ENCODE measurements at places on chromosomes 2 and 18. TPM values are rescaled to one million over a fixed set of nuclear protein-coding genes. Genes with fewer than 3 reads are reported as not detected.

UGT1A8 gene
- total RNA-seq = 0.16 TPM

DNA sequence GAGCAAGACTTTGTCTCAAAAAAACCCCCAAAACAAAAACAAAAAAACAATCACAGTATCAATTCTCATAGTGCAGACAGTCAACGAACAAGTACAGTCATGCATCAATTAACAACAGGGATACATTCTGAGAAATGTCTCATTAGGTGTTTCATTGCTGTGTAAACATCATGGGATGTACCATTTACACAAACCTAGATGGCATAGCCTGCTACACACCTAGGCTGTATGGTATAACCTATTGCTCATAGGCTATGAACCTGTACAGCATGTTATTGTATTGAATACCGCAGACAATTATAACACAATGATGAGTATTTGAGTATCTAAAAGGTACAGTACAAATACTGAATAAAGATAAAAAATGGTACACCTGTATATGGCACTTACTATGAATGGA, 67.8 kb upstream of the LMAN1 start:
- no peak for DNase-seq

GRCh38 chr2:135944625-135945024, 40.8 kb downstream of the DARS1 start:
- no peak for DNase-seq

GRCh38 chr2:11007331-11008264, 95.9 kb downstream of the KCNF1 start:
- DNase-seq = no peak

GRCh38 chr2:20067992-20068584, 16.7 kb upstream of the LAPTM4A start:
- DNase-seq = no peak

DNA sequence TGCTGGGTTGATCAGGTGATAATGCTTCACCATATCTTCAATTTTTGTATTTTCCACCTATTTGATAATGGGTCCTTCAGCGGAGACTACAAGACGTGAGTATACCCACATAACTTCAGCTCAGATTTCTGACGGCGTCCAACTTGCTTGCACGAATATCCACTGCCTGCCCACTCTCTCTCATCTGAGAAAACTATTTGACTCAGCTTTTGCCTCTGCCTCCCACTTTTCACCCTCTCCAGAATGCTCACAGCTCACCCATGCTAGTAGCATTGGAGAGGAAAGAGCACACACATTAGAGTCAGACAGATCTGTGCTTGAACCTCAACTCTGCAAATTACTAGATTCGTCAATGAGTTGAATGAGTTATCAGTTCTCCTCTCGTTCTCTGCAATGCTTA, 166.8 kb downstream of the BCL2 start:
- DNase-seq = no peak

DNA sequence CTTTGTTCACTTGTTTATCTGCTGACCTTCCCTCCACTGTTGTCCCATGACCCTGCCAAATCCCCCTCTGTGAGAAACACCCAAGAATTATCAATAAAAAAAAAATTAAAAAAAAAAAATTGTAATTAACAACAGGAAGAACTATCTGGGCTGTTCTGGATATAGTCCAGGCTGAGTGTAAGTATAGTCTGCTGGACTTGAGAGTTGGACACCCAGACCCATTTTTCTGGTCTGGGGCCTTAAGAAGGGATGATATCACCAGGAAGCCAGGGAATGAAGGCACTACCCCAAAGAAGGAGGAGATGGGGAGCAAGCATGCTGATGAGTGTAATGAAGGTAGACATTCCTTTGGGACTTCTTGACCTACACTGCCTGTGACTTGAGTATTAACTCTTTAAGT, 72.1 kb upstream of the ZFP36L2 start:
- DNase-seq = no peak

PROM2 gene
- total RNA-seq = 13.6 TPM

CSRNP3 gene
- 34.1 TPM for total RNA-seq

- no peak for DNase-seq
Observed at GRCh38 chr18:57649556-57650500, 28.2 kb upstream of the NARS1 start.

SAG gene
- not detected for total RNA-seq

SCYGR4 gene
- not detected for total RNA-seq

DNA sequence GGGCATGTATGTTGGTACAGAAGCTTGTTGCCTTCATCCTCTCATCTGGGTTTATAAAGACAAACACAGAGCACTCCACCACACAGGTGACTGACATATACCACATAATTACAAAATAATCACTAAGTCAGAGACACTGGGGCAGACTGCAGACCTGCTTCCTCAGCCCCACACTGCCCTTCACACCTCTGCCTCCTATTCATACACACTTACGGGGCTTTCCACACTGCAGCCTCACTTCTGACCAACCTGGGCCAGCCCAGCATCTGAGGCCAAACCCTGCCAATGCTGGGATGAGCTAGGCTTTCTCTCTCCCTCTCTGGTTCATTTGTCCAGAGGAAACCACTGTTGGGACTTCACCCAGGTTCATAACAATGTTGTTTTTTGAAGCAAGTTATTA, 4.5 kb downstream of the EMX1 start:
- no peak for DNase-seq

GRCh38 chr2:233142355-233142897, 82.3 kb downstream of the INPP5D start:
- DNase-seq = no peak

GRCh38 chr2:1041012-1041805, 90.6 kb downstream of the SNTG2 start:
- no peak for DNase-seq

NFATC1 gene
- 11.3 TPM for total RNA-seq

DNA sequence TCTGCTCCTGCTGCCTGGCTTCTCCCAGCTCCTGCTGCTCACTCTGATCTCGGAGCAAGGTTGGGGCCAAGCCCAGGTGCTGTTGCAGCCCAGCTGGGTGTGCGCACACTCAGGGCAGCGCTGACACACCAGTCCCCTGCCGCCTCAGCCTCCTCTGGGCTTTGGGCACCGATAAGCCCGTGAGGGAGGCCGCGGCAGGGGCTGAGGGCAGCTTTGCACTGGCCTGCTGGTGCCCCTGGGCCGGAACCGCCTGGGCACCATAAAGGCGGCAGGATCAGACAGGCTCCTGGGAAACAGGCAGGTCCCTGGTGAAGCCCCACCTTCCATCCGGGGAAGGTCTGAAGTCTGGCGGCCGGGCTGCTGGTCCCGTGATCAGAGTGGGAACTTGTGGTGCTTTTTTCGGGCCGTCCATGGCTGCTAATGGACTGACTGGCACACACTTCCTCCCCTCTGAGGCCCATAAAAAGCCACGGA, 14.1 kb upstream of the EML6 start:
- no peak for DNase-seq

GRCh38 chr18:45850021-45850420, 24.5 kb downstream of the SIGLEC15 start:
- no peak for DNase-seq

GRCh38 chr18:56413862-56414261, 224.5 kb downstream of the TXNL1 start:
- no peak for DNase-seq

EEF1B2 gene
- 356 TPM for total RNA-seq

GRCh38 chr2:170282851-170283250, 104.9 kb downstream of the MYO3B start:
- DNase-seq = no peak

CNGA3 gene
- 0.85 TPM for total RNA-seq

- DNase-seq = no peak
Observed at GRCh38 chr2:191302459-191303139, 57.4 kb downstream of the MYO1B start.

DNA sequence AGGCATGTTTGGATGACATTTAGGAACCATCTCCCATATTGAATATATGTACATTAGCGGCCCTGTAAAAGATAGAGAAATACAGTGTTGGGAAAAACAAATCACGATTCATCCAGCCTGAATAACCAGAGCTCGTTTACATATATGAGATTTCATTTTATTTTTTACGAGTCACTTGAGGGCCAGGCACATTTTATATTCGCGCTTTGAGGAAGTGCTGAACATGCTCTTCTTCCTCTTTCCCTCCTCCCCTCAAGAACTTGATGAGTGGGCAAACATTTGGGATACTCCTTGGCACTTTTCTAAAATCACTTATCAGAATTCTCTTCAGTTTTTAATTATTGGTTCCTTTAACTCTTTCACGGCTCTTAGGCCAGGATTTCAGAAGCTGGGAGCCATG, 268.0 kb upstream of the TANK start:
- DNase-seq = no peak

- DNase-seq = no peak
Observed at GRCh38 chr2:104888489-104889258, 34.8 kb downstream of the POU3F3 start.

- no peak for DNase-seq
Observed at GRCh38 chr2:150404147-150404546, 83.3 kb downstream of the RND3 start.

DNA sequence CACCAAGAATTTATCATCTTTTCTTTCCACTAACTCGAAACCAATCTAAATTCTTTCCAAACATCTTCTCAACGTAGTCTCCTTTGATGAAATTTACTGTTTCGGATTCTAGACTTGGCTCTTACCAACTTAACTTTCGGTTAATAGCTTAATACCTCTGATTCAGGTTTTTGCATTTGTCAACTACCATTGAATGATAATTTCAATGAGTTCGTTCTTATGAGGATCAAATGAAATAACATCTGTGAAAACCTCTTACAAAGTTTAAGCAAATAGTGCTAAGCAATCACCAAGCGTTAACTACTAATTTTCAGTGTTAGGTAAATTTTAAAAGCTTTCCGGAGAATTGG, 593 bp upstream of the NRBP1 start:
- no peak for DNase-seq

DNA sequence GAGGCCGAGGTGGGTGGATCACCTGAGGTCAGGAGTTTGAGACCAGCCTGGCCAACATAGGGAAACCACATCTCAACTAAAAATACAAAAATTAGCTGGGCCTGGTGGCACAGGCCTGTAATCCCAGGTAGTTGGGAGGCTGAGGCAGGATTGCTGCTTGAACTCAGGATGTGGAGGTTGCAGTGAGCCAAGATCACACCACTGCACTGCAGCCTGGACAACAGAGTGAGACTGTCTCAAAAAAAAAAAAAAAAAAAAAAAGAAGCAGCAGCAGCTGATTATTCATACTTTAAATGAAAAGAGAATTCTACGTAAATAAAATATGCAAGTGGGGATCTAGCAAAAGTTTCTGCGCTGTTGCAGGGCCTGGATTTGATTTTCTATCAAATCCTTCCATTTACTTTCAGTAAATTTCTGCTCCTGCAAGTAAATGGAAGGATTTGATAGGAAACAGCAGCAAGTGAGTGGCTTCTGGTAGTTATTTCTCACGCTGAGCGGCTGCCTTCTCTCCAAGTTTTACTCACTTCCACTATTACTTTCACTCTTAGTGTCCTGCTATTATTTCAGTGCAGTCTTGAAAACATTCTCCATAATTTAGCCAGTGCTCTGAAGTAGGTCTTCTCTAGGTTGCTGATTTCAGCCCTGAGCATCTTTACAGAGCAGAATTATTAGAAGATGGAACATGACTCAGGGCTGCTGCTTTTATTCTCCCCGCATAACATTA, 68.4 kb downstream of the SLC16A14 start:
- no peak for DNase-seq

CIAO1 gene
- total RNA-seq = 52.4 TPM

DNA sequence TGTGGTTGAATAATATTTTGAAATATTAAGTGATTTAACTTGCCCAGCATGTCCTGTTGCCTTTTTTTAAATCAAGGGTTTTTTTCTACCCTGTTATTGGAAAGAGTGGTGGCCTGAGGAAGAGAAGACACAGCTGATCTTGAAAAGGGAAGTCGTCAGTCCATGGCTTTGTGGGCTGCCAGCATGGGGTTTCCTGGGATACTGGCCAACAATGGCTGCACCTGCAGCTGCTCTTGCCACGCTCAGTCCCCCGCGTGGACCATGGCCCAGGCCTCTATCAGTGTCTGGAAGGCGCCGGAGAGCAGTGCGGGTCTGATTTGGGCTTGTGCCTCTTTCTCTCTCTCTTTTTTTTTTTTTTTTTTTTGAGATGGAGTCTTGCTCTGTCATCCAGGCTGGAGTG, 99.3 kb downstream of the ASB1 start:
- no peak for DNase-seq

BOLL gene
- 0.11 TPM for total RNA-seq

GRCh38 chr2:206642075-206643025, at the start of gene FAM237A:
FAM237A (plus strand) TSS chr2:206642487; CDS start chr2:206644237, 1,750 bp downstream.
- no peak for DNase-seq

COLEC11 gene
- 2.9 TPM for total RNA-seq

- DNase-seq = no peak
Observed at GRCh38 chr2:241936457-241937133, 67.1 kb downstream of the RTP5 start.

DNA sequence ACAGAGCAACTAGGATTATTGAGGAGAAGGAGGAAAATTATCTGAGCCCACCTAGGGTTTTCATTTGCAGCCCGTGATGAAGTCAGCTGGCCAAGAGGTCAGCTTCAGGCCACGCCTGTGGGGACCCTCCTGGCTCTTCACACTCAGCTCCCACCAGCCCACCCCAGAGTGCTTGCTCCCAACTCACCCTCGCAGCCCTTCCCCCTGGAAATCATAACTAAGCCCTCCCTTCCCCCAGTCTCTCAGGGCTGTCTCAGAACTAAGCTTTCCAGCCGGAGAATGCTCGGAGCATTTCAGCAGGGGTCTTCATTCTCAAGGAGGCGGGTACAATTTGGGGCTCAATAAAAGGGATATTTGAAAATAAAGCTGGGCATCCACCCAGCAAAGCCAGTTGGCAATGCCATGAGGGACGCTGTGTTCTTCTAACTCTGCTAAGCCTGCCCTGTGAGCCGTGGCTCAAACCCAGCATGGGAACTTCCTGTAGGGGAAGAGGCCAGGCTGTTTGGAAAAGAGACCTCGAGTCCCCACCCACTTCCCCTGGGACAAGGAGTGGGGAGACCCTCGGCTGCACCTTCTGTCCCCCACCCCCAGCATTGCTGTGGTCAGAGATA, 194.9 kb downstream of the CTIF start:
- DNase-seq = no peak

DNA sequence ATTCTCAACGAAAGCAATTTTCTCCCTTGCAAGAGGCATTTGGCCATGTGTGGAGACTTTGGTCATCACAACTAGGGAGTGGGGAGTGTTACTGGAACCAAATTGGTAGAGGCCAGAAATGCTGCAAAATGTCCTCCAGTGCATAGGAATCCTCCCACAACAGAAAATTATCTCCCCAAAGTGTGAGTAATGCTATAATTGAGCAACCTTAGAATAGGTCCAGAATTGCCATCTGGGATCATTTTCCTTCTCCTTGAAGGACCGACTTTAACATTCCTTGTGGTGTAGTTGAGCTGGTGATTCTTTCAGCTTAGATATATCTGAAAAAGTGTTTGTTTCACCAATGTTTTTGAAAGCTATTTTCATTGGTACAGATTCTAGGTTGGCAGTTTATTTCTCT, 111.2 kb upstream of the SMIM21 start:
- no peak for DNase-seq

AMER3 gene
- total RNA-seq = 0.42 TPM

IL18R1 gene
- total RNA-seq = 3.3 TPM

- no peak for DNase-seq
Observed at GRCh38 chr18:78144669-78145068, 834.9 kb upstream of the SALL3 start.
